NCI-H2029 treated with DMSO at 0.1 percent for 48 hours (cell line): ENCODE measurements at places on chromosomes 2 and 18.

DNA sequence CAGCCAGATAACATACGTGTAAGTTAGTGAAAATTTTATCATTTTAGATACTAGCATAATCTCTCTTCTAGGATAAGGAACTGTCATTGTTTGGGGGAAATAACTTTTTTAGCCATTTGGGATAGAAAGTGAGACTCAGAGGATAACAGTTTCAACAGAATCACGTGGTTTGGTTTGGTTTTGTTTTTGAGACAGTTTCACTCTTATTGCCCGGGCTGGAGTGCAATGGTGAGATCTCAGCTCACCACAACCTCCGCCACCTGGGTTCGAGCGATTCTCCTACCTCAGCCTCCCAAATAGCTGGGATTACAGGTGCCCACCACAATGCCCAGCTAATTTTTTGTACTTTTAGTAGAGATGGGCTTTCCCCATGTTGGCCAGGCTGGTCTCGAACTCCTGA lies 323.2 kb upstream of the MEIS1 start:
- no peak for DNase-seq

DNA sequence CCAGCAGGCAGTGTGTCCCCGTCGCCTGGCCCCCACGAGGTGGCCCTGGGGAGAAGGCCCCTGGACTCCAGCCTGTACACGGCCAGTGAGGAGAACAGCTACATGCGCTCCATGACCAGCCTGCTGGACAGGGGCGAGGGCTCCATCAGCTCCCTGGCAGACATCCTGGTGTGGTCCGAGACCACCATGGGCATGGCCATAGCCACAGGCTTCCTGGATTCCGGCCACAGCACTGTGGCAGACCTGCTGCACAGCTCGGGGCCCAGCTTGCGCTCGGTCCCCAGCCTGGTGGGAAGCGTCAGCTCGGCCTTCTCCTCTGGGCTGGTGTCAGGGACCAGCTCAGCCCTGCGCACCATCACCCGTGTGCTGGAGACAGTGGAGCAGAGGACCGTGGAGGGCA lies 1.0 kb downstream of the TEX44 start:
- no peak for DNase-seq

DNA sequence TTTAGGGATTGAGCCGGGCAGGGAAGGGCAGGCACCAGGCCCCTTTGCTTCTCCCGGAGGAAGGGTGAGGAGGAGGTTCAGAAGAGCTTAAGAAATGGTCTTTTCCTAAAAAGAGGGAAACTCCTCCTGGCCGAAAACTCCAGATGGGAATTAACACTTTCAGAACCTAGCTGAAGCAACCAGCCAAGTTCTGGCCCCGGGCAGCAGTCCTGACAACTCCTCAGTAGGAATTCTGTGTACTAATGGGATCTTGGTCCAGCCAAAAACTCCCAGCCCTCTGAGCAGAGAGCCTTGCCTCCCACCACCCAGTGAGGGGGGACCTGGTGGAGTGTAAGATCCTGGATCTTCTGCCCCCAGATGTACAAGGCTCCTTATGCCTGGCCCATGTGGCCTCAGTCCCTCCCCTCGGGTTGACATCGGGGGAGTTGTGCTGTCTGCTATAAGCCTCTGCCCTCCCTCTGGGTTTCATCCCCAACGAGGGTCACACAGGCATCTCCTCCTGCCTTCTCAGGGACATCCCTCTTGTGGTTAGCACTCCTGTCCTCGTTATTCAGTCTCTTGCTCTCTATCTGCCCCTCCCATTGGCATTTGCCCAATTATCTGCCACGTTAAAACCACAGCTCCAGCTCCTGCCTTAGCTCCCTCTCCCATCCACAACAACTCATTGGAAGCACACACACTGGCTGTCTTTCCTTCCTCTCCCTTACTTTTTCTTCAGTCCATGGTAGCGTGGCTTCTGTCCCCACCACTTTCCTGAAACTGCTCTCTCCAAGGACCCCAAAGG lies 184.6 kb downstream of the CYP26B1 start:
- DNase-seq: no peak

DNA sequence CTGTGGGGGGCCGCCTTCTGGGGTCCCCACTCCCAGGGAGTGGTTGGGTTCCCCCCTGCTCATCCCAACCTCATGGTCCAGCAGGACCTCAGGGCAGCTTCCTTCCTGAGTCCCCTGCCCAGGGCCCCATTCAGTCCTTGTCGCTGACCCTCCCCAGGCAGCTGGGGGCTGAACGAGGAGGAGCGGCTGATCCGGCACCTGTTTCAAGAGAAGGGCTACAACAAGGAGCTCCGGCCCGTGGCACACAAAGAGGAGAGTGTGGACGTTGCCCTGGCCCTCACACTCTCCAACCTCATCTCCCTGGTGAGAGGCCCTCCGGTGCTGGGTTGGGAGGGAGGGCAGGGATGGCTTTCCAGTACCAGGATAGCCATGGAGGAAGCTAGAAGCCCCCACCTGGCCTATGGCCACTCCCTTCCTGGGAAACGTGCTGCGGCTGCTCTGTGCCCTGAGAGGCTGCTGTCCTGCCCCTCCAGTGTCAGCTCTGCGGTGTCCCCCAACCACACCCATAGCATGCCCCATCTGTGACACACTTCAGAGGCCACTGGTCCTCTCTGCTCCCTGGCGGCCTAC lies 497 bp downstream of the CHRND start:
- DNase-seq: no peak

DNA sequence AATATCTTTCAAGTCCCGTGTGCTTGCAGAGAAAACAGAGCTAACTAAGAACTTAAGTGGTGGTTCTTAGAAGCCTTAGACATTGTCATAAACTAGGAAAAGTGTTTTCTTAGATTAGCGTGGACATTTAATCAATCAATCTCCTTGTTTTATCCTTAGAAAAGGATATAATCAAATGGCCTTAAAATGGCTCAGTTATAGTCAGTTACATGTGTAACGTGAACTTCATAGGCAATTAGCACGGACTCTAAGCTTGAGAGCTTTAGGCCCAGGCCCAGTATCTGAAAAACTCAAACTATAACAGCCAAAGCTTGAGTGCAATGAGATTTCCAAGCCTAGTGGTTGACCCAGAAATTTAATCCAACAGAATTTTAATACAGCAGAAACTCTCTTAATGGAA lies 43.5 kb upstream of the SP3 start:
- DNase-seq: no peak

- DNase-seq: no peak
These were observed 528.3 kb downstream of the CMPK2 start for GRCh38 chr2:6337472-6337820.

GRCh38 chr2:239389414-239390329 lies 11.1 kb downstream of the HDAC4 start:
- DNase-seq: no peak

DNA sequence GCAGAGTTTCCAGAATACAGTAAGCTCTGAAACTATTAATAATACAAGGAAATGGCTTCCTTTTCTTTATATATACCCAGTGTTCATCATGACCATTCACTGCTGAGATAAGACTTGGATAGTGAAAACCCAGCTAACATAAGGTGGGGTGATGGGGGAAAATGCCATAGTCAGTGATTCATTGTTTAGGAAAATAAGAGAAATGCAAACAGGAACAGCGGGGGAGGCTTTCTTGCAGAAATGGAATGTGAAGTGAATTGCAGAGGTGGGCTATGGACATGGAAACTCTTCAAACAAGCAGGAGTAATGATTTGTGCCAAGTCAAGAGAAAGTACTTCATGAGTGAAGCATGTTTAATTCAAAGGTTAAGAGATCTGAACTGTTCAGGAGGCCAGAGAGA lies 519.4 kb downstream of the TDRD15 start:
- DNase-seq: no peak

- DNase-seq: no peak
These were observed 14.2 kb upstream of the CXCR4 start for GRCh38 chr2:136131961-136132824.

DNA sequence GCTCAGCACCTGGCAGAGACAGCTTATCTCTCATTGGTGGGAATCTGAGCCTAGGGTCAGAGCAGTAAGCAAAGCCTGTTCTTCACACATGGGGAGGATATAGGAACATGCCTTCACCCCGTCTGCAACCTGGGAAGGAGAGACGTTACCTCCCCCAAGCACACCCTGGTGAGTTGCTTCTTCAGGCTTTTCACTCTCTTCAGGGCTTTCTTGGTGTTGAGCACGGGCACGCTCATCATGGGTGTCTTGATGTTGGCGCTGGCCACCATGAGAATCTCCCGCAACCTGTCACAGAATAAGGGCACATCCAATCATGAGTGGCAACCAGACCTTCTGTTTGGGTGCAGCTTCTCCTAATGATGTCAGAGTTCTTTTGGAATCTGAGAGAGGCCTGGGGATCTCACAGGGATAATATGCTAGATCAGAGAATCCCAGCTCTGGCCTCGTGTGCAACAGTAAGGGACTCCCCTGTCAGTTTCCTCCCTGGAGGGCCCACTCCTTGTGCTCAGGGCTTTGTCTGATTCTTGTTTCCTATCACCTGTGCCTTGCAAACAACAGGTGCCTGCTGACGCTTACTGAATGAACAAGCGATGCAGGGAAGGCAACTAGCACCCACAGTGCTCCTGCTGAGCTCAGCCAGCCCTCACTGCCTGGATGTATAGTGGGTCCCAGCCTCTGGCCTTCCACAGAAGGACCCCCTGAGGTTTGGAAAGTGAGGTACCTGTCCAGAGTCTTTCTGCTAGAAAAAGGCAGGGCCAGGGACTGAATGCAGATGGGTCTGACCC lies 66.3 kb downstream of the POLR1A start:
- DNase-seq: no peak

DNA sequence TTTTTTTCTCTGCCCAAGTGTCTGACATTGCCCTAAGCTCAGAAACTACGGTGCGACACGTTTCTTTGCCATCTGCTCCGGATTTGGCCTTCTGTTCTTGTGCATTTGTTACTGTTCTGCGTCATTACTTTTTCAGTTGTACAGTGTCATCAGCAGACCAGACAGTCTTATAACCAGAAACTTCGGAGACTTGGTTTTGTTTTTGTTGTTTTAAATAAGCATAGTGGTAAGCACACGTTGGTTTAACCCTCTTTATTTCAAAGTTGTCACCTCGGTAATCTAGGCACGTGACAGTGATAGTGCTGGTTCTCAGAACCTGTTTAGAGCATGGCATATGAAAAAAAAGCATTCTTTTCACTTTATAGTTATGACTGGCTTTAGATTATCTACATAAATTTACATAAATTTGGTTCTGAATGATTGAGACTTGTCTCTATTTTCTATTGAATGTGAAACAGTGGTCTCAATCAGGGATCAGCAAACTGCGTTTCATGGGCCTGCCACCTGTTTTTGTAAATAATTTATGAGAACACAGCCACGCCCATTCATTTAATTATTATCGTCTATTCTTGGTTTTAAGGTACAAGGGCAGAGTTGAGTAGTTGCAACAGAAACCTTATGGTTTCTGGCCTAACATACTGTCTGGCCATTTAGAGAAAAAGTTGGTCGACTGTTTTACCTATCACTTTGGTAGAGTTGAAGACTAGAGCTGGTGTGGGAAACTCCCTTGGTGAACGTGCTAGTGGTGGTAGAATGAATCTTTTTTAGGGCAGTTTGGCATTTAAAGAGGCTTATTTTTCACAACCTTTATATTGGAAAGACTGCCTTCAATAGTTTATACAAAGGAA lies 106.5 kb downstream of the ZNF532 start:
- no peak for DNase-seq

DNA sequence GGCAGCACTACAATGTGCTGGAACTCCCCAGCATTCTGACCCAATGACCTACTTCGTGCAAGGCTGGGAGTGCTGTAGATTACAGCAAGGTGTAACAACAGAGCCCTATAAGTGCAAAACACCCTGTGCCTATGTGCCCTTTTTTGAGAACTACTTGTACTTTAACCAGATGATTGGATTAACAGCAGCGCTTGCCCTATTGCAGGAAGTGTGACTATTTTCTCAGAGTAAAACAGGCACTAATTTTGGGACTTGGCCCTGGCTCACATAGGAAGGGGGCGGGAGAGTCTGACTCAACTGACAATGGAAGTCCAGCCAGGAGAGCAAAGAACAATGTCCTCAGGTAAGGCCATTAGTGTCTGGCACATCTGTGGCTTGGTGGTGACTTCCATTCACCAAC lies 35.6 kb upstream of the RNF125 start:
- no peak for DNase-seq

DNA sequence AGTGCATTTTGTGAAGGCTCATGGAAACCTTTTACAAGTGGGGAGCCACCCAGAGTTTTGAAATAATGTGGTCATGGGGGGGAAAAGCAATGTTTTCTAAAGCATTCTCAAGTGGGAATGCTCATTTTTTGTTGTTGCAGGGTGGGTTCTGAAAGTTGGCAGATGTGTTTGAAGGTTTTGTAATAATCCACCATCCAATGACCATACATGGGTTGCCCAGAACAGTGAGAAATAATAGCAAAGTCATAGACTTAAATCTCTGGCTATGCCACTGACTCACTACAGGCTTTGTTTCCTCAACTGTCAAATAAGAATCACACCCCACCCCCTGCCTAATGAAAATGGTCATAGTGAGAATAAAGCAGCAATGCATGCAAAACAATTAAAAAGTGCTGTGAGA lies 2.9 kb downstream of the DSG3 start:
- no peak for DNase-seq

GRCh38 chr18:70499218-70499691 lies 210.4 kb downstream of the SOCS6 start:
- no peak for DNase-seq

- DNase-seq: no peak
These were observed 49.5 kb upstream of the DTNA start for GRCh38 chr18:34660572-34660971.

GRCh38 chr2:239952251-239952650 lies 72.9 kb downstream of the NDUFA10 start:
- no peak for DNase-seq

GRCh38 chr2:23926290-23926749 lies 603 bp downstream of the ATAD2B start:
- DNase-seq: no peak

GRCh38 chr2:188291617-188292347 lies at the start of gene GULP1:
GULP1 (plus strand) TSS chr2:188291874; CDS start chr2:188477703, 185,829 bp downstream.
- DNase-seq: peak; percentile 45

GRCh38 chr2:229620289-229620688 lies 94.1 kb downstream of the DNER start:
- no peak for DNase-seq

DNA sequence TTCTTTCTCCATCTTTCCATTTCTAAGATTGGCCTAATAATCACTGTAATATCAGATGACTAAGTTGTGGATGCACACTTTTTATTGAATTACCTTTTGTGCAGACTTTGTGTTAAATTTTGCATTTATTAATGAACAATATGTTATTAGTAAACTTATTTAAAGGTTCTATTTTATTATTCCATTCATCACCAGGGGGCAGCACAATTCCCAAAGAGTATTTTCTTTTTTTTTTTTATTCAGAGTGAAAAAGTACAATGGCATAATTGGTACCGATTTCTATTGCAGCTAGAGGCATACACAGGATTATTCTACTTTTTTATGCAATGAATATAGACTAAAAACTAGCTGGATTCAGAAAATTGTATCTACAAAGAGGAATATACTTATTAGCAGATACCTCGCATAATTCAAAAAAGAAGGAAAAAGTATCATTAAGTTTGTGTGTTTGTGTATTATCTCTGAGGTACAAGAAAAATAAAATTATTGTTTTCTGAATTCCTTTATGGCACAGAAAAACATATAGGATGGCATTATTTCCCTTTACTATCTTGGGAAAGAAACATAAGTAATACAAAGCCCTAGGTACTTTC lies 390.6 kb downstream of the ERBB4 start:
- DNase-seq: no peak

GRCh38 chr2:17815468-17816184 lies 634 bp upstream of the MSGN1 start:
- DNase-seq: no peak

GRCh38 chr2:119338826-119339561 lies 27.6 kb downstream of the C2orf76 start:
- DNase-seq: no peak

- DNase-seq: peak; percentile 3
These were observed 131.9 kb downstream of the MYO1B start for GRCh38 chr2:191376981-191377629.
